Thyroid gland (tissue), 4 donors: ENCODE measurements at places on chromosomes 12 and 14. TPM values are rescaled to one million over a fixed set of nuclear protein-coding genes. Genes with fewer than 3 reads are reported as not detected.

LTBR gene
- total RNA-seq, result 152 TPM

GRCh38 chr12:62698701-62699101 lies 232.1 kb downstream of the MON2 start:
- H3K4me1 ChIP-seq, result peaks cover 55% of the 10 kb centered on the region
- H3K27ac ChIP-seq, result peak overlapping the region; percentile 76
- no peaks in the 10 kb centered on the region for H3K27me3 ChIP-seq
- no peak overlapping the region for H3K4me3 ChIP-seq
- no peak for DNase-seq

- H3K36me3 ChIP-seq, result no peaks in the 10 kb centered on the region
- DNase-seq, result no peak
- H3K27me3 ChIP-seq, result no peaks in the 10 kb centered on the region
- H3K4me3 ChIP-seq, result no peak overlapping the region
These were observed 21.2 kb upstream of the RNASE12 start for GRCh38 chr14:20612403-20612802.

GUCY2C gene
- total RNA-seq, result not detected

DNA sequence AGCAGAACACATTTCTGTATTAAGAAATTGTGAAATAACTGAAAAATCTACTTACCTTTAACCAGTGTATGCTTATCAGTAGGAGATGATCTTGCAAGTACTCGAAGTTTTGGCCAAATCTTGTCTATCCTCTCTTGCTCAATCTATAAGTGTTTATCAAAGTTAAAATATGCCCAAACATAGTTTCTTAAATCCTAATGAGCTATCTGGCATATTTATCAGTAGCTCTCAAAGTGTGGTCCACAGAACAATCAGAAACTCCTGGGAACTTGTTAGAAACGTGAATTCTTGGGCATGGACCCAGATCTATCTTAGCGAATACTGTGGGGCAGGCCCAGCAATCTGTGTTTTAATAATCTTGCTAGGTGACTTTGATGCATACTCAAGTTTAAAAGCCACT lies 84.5 kb upstream of the POC1B start:
- no peak overlapping the region for H3K27ac ChIP-seq
- no peak for DNase-seq
- H3K4me3 ChIP-seq, result no peak overlapping the region
- peaks cover 4% of the 10 kb centered on the region for H3K36me3 ChIP-seq

KRT6C gene
- total RNA-seq, result not detected

DNA sequence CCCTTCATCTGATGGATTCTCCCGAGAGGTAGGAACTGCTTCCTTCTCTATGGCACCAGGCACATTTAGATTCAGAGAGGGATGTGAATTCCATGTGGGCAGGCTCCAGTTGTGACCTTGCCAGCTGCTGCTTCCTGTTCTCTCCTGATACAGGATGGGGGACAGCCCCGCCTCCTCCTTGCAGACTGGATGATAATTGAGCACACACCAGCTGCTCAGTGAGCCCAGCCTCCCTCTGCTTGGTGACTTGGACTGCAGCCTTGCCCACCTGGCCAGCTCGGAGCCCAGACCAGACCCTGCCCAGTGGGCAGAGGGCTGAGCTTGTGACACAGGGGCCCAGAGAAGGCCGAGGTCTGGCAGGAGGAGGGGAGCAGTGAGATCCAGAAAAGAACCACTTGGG lies 90.2 kb downstream of the CALM1 start:
- H3K4me3 ChIP-seq, result no peak overlapping the region
- DNase-seq, result no peak
- no peak overlapping the region for H3K27ac ChIP-seq

- no peaks in the 10 kb centered on the region for H3K27me3 ChIP-seq
- H3K36me3 ChIP-seq, result no peaks in the 10 kb centered on the region
- no peak overlapping the region for H3K27ac ChIP-seq
- no peaks in the 10 kb centered on the region for H3K4me1 ChIP-seq
These were observed 135.2 kb downstream of the RERGL start for GRCh38 chr12:17954788-17955187.

DNA sequence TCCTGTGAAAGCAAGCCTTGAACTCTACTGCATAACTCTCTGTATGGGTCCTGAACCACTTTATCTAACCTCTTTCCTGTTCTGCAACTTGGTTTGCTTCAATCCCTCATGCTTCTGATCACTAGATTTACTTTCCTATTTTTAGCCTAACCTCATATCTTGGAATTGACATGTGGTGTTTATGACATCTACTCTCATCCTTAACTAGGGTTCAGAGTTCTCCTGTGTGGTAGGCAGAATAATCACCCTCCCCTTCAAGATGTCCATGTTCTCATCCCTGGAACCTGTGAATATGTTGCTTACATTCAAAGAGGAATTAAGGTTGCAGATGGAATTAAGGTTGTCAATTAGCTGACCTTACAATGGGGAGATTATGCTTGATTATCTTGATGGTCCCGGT lies 67.4 kb upstream of the STXBP6 start:
- peaks cover 15% of the 10 kb centered on the region for H3K4me1 ChIP-seq
- DNase-seq, result no peak
- no peaks in the 10 kb centered on the region for H3K36me3 ChIP-seq
- no peaks in the 10 kb centered on the region for H3K27me3 ChIP-seq
- H3K27ac ChIP-seq, result no peak overlapping the region

- H3K4me1 ChIP-seq, result peaks cover 8% of the 10 kb centered on the region
- DNase-seq, result peak; percentile 64
- H3K27me3 ChIP-seq, result no peaks in the 10 kb centered on the region
- H3K27ac ChIP-seq, result no peak overlapping the region
- H3K4me3 ChIP-seq, result peak overlapping the region; percentile 28
These were observed 1120.8 kb upstream of the TMEM132C start for GRCh38 chr12:127145929-127146789.

GRCh38 chr12:128754275-128754674 lies 69.5 kb downstream of the SLC15A4 start:
- H3K36me3 ChIP-seq, result no peaks in the 10 kb centered on the region
- H3K4me1 ChIP-seq, result no peaks in the 10 kb centered on the region
- H3K4me3 ChIP-seq, result no peak overlapping the region
- no peak for DNase-seq

DNA sequence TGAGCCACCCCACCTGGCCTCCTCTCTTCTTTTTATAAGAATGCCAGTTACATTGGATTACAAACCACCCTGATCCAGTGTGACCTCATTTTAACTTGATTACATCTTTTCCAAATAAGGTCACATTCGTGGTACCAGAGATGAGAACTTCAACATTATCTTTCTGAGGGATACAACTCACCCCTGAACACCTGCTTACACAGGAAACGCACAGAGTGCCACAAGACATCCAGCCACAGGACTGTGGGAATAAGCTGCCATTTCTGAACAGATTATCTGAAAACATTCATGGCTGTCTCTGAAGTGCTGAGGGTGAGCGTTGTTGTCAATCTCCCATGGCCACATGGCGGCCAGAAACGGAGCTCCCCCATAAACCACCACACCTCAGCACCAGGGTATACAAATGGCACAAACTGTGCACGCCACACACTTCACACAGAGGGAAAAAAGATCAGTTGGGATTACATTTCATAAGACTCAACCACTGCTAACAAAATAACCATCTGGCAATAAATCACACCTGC lies 23.7 kb downstream of the FOXN3 start:
- no peak for DNase-seq
- H3K4me3 ChIP-seq, result no peak overlapping the region
- H3K36me3 ChIP-seq, result no peaks in the 10 kb centered on the region
- H3K4me1 ChIP-seq, result peaks cover 2% of the 10 kb centered on the region
- no peak overlapping the region for H3K27ac ChIP-seq
- H3K27me3 ChIP-seq, result no peaks in the 10 kb centered on the region

GRCh38 chr12:63841571-63841970 lies 2.9 kb upstream of the SRGAP1 start:
- no peak for DNase-seq
- no peaks in the 10 kb centered on the region for H3K36me3 ChIP-seq
- H3K4me1 ChIP-seq, result peaks cover 6% of the 10 kb centered on the region
- H3K27ac ChIP-seq, result no peak overlapping the region
- H3K4me3 ChIP-seq, result no peak overlapping the region

RNASE7 gene
- not detected for total RNA-seq

DNA sequence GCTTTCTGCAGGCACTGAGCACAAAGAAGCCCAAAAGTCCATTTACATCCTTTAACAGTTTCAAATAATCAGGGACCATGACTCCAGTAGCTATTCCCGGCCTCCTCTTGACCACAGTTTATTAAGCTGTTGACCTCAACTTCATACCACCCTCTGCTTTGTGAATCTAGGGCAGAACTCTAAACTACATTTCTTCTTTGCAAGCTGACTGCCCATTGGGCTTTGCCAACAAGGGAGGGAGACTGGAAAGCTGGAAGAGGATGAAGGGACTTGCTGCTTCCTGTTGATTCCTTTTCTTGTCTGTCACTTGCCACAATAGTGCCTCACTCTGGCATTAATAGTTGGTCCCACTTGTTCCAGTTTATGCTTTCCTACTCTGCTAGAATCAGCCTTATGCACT lies 2.7 kb downstream of the CGRRF1 start:
- H3K36me3 ChIP-seq, result no peaks in the 10 kb centered on the region
- H3K4me3 ChIP-seq, result no peak overlapping the region
- peaks cover 13% of the 10 kb centered on the region for H3K4me1 ChIP-seq
- no peak for DNase-seq
- H3K27me3 ChIP-seq, result no peaks in the 10 kb centered on the region

DNA sequence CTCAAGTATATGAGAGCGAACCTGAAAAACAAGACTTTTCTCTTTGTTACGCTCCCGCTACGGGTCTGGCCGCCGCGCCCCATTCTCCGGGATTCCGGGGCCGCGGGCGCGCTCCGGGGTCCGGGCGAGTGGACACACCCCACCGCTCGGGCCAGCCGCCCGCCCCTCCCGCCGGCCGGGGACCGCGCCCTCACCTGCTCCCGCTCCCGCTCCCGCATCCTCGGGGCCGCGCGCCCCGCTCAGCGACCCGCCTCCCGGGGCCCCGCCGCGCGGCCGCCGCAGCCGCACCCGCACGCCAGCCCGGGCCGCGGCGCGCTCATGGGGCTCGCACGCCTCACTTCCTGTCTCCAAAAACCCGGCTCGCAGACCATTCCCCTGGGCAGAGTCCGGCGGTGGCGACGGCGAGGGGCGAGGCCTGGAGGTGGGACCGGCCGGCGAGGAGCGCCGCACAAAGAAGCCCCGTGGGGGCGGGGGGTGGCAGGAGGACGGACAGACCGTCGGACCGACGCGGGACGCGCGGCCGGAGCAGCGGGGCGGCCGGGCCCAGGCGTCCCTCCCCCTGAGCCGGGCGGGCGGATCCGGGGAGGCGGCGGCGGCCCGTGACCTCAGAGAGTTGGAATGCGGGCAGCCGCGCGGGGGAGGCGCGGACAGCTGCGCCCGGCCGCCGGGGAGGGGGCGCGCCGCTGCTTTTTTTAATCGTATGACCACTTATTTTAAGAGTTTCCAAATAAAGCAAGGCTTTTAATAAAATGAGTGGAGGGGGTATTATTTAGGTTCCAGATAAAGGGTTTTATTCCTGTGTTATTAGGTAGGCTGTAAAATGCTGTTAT lies at the start of gene PTPN21:
Gene PTPN21 (minus strand): TSS at position 551 of the 830 bp plus-strand sequence. CDS start 4,590 bp downstream, outside the sequence.
- H3K27me3 ChIP-seq, result no peaks in the 10 kb centered on the region
- H3K4me1 ChIP-seq, result peaks cover 8% of the 10 kb centered on the region
- peak within 1 kb of the TSS; percentile 5 for H3K4me3 ChIP-seq
- H3K36me3 ChIP-seq, result no peaks in the 10 kb centered on the region

DNA sequence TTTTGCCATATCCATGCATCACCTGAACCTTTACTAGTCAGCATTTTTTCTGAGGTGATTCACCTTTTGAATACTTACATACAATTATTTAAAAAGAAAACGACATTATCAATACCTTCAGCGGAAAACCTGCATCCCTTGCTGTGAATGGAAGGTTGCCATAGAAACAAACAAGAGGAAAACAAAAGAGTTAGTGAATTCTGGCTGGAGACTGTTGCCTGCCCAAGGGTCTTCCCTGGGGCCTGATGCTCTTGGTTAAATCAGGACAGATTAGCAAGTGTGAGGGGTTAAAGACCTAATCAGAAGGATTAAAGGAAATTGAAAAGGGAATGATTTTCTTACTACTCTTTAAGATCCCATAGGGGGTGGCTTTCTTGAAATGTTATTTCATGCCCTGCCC lies 96.0 kb upstream of the WSCD2 start:
- DNase-seq, result no peak
- H3K36me3 ChIP-seq, result no peaks in the 10 kb centered on the region
- H3K4me3 ChIP-seq, result no peak overlapping the region
- no peaks in the 10 kb centered on the region for H3K27me3 ChIP-seq

DNA sequence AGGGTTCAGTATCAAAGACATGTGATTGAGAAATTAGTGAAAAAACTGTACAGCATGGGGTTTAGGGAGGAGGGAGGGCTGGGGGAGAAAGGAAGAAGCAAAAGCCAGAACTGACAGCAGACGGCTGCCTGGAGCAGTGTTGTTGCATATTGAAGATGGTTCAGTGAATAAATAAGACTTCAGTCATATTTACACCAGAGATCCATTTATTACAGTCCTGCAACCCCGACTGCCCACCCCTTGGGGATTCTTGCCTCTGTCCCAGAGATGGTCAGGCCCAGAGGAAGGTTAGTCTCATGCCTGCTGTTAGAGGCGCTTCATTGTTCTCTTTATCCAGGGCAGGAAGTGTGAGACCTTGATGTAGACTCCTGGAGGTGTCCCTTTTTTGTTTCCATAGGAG lies 3.2 kb downstream of the GZMH start:
- H3K27ac ChIP-seq, result peak overlapping the region; percentile 63
- H3K4me1 ChIP-seq, result peaks cover 4% of the 10 kb centered on the region
- no peaks in the 10 kb centered on the region for H3K36me3 ChIP-seq
- H3K27me3 ChIP-seq, result no peaks in the 10 kb centered on the region
- no peak overlapping the region for H3K4me3 ChIP-seq

- H3K27me3 ChIP-seq, result no peaks in the 10 kb centered on the region
- DNase-seq, result no peak
- H3K27ac ChIP-seq, result no peak overlapping the region
- no peak overlapping the region for H3K4me3 ChIP-seq
- H3K4me1 ChIP-seq, result peaks cover 6% of the 10 kb centered on the region
These were observed 2.1 kb downstream of the TSPAN11 start for GRCh38 chr12:30928356-30929244.

DNA sequence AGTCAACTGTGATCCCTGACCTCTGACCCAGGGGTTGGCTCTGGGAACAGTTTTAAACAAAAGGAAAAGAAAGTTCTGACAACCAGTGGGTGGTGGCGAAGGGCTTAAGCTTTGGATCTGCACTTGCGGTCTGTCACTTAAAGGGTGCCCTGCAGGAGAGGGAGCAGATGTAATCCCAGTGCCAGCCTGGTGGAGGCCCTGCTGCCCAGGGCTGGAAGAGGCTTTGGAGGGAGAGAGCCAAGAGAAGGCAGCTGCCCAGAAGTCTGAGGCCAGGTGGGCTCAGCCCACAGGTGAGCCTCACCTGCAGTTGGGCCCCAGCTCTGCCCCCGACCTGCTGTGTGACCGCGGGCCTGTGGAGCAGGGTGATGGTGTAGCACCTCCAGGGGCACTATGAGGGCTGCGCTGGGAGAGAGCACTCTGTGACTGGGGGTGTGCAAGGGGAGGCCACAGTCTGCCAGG lies 19.1 kb downstream of the SH2B3 start:
- no peaks in the 10 kb centered on the region for H3K27me3 ChIP-seq
- H3K27ac ChIP-seq, result no peak overlapping the region
- peaks cover 1% of the 10 kb centered on the region for H3K36me3 ChIP-seq
- peaks cover 45% of the 10 kb centered on the region for H3K4me1 ChIP-seq

GRCh38 chr12:110853836-110854235 lies 7.0 kb downstream of the CCDC63 start:
- no peaks in the 10 kb centered on the region for H3K27me3 ChIP-seq
- H3K36me3 ChIP-seq, result no peaks in the 10 kb centered on the region
- H3K4me1 ChIP-seq, result no peaks in the 10 kb centered on the region
- DNase-seq, result peak; percentile 10
- H3K27ac ChIP-seq, result no peak overlapping the region
- no peak overlapping the region for H3K4me3 ChIP-seq
